ENCODE measurements at places on chromosomes 16 and 17.
A peak's percentile ranks its signal among the peaks of the same experiment; 100 is the strongest.

DNA sequence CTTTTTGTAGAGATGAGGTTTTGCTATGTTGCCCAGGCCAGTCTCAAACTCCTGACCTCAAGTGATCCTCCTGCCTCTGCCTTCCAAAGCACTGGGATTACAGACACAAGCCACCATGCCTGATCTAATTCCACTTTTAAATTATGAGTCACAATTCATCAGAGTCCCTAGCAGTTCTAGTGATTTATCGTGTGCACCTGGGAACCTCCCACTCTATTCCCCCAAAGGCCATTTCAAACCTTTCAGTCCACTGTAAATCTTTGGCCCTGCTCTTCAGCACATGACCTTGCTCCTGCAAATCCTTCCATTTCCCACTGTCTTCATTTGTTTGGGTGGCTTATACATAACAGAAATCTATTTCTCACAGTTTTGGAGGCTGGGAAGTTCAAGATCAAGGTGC lies 73.0 kb downstream of the HS3ST2 start:
- DNase-seq, result no peak

- DNase-seq, result no peak
Measured at GRCh38 chr16:54175552-54176375, 110.8 kb downstream of the IRX3 start.

DNA sequence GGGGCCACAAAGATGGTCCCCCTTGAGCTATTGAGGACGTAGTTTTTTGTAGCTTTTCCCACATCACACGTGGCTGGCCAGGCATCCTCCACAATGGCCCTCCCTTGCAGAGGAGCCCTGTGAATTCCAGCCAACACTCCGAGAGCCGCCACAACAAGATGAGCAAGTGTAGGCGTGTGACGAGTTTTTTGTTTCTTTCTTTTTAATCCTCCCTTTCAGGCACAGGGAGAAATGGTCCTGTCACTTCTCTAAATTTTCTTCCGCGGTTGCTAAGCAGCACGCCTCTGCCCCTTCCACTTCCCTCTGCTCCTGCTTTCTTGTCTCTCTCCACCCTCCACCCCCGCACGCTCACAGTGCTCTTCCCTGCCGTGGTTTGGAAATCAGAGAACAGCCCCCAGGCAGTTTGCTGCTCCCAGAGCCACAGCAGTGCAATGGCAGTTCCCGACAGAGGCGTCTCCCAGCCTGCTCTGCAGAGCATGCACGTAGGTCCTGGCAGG lies 68.0 kb upstream of the MRTFB start:
- DNase-seq, result peak; percentile 14

- no peak for DNase-seq
Measured at GRCh38 chr16:26505496-26505895, 561.2 kb upstream of the C16orf82 start.

DNA sequence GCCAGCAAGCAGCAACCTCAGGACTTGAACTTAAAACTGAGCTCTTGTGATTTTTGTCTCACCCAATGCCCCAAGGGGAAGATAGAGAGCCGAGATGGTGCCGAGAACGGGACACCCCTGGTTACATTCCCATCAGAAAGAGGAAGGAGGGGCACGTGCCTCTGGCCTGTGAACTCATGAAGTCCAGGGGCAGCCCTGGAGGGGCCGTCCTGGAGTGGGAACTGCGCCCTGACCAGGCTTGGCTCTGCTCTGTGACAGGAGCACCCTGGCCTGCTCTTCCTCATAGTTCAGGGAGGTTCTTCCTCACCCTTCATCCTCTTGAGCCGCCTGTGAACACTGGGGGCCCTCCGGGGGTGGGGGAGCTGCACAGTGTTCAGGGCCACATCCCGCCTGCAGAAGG lies 130.3 kb upstream of the FOXF1 start:
- no peak for DNase-seq

DNA sequence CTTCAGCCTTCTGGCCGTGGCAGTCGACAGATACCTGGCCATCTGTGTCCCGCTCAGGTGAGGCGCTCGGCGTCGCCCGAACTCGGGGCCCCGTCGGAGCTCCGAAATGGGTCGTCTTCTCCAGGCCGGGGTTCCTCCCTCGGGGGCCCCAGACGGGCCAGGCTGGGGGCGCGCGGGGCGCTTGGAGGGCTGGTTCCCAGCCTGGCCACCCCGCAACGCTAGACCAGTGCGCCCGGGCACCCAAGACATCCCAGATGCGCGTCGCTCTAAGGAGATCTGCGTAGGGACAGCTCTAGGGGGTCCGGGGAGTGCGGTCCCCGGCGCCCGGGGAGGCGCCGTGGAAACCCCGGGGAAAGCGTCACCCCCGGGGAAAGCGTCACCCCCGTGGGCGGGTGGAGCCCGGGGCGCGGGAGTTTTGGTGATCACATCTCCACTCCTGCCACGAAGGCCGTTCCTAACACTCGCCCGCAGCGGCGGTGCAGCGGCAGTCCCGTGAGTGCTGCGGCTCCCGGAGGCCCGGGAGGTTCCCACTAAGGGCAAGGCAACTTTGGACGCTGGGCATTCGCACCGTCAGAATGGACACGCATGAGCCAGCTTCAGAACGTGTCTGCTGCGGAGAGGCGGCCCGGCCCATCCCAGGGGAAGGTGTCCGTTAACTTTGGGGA lies 729 bp downstream of the ADORA2B start:
- peak; percentile 51 for DNase-seq

DNA sequence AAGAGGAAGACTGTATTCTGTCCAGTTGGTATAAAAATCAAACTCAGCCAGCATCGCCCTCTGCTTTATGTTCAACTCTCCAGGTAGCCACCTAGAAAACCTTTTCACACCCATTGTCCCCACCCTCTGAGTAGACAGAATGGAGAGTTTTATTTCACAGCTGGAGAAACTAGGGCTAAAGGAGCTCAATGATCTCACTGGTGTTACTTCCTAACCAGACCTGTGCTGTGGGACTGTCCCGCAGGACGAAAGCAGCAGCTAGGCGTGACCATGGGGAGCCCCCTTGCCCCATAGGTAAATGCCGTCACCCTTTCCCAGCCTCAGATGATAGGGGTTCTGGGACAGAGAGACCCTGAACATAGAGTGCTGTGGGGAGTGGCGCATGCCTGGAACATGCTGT lies 67.7 kb downstream of the CYLD start:
- DNase-seq, result no peak

GRCh38 chr17:59185997-59186396 lies 23.8 kb upstream of the SMG8 start:
- no peak for DNase-seq

DNA sequence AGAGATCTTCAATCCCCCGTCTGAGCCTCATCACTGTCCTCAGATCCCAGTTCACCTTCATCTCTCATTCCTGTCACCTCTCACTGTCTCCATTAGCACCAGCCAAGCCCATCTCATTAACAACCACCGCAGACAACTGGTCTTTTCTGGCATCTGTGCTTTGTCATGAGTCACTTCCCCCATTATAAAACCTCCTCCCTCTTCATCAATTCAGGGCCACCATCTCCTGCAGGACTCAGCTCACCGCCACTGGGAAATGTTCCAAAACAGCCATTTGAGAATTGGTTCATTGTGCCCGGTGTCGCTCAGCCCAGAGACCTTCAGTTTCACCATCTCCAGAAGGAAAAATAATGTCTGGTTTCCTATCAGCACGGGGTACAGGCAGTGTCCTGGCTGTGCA lies 56.9 kb upstream of the TEKT3 start:
- DNase-seq, result peak; percentile 52

DNA sequence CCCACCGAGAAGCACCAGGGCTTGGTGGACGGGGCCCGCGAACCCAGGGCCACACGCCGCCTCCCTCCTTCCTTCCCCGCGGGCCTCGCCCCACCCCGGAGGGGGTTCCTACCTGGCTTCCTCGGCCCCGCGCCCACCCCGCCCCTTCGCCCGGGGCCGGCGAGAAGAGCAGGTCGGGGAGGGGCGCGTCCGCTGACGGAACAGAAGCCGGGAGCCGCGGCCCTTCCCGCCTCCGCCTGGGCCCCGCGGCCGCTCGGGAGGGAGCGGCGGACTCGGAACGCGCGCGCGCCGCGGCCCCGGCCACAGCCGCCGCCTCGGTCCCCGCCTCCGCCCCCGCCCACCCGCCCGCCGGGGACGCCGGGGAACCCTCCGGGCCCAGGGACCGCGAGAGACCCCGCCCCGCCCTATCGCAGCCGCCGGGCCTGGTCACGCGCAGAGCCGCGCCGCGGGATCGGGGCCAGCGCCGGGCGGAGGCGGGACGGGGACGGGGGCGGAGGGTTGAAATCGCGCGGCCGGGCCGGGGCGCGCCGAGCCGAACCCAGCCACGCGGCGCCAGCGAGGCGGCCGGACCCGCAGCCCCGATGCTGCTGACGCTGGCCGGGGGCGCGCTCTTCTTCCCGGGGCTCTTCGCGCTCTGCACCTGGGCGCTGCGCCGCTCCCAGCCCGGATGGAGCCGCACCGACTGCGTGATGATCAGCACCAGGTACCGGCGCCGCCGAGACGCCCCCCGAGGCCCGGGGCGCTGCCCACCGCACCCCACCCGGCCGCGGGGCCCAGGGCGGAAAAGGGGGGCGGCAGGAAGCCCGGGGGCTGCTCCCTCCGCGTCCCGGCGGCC lies at the start of gene TLCD3A:
Gene TLCD3A (plus strand): TSS at position 530 of the 835 bp plus-strand sequence. CDS start 52 bp downstream, at position 582.
- DNase-seq, result peak; percentile 77

DNA sequence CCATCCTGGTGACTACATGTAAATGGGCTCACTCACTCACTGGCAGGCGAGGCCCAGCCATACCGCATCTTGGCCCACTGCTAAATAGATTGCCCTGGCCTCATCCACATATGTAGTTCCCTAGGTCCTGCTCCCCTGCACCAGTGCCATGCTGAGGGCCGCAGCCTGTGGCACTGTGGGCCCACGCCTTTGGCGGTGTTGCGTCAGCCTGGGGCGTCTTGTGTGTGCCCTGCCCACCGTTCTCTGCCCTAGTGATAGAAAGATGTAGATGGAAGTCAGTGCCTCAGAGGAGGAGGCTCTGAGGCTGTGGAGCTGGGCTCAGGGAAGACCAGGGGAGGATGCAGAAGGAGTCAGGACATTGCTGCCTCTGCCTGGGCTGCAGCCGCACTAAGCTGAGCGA lies 18.9 kb downstream of the C17orf75 start:
- no peak for DNase-seq

DNA sequence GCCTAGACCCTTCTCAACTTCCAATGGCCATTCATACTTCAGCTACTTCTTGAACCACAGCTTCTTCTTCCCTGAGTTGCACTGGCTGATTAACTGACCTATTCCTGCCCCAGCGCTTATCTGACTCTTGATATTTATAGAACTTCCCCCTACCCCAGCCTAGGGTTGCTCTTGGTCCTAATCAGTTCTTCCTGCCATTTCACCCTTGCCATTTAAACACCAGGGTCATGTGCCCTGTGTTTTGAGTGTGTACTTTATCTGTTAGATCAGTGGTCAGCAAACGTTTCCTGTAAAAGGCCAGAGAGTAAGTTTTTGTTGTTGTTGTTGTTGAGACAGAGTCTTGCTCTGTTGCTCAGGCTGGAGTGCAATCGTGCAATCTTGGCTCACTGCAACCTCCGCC lies 82.4 kb upstream of the COX10 start:
- DNase-seq, result peak; percentile 46

DNA sequence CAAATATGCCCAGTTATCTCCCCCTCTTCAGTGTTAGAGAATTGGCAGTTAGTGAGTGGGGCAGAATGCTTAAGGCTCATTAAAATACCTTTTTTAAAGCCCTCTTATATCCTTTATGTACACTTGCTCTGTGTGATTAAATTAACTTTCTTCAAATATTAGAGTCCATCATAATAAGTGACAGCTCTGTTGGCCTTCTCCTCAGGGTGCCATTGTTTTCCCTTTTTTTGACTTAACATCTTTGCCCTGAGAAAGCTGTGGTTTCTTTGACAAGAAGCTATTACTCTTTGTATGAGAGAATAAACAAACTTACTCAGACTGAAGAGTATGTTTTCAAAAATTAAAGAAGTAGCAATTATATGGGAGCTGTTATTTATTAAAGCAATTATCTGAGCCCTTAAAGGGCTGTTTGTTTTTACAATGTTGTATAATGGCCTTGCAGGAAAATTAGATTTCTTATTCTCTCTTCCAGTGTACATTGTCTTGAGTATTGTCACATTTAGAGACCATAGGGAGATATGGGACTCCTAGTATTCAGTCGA lies 13.4 kb downstream of the RBBP6 start:
- DNase-seq, result no peak

GRCh38 chr17:3589784-3590183 lies 19.4 kb downstream of the TRPV1 start:
- DNase-seq, result no peak

- DNase-seq, result no peak
Measured at GRCh38 chr16:49488336-49488735, 114.7 kb downstream of the C16orf78 start.

- no peak for DNase-seq
Measured at GRCh38 chr16:75089486-75090202, 26.9 kb downstream of the LDHD start.

DNA sequence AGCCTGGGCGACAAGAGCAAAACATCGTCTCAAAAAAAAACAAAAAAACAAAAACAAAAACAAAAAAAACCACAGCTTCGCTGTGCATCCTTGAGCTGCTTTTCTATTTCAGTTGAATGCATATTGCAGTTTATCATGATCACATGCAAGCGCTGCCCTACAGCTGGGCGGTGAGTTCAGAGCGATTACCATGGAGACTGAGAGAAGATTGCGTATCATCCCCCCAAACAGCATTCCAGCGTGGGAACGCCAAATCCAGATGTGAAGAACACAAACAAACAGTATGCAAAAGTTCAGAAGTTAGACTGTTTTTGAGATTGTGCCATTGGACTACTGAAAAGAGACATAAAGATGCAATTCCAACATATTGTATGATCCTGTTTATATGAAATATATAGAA lies 15.1 kb upstream of the SLC52A1 start:
- DNase-seq, result no peak

- DNase-seq, result no peak
Measured at GRCh38 chr17:909642-910323, 69.8 kb downstream of the NXN start.

DNA sequence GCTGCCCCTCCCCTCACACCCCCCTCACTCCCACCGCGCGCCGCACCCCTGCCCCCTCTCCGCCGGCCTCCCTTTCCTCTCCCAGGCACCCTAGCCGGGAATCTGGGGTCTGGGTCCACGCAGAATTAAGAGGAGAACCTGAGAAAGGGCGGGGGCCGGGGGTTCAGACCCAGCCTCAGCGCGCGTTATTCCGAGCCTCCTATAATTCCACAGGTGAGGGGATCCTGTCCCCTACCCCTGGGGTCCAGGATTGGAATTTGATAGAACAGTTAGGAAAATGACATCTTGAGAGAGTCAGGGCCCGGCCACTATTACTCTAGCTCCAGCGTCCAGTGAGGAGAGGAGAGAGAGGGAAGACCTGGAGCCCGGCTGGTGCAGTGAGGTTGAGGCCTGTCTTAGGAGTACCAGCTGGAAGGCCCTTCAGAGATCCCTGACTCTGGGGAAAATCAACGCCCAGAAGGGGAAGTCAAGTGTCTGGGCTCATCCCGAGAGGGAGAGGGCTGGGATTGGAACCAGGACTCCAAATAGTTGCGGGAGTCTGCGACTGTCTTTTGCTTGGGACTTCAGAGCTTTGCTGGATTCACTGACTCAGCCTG lies 17.3 kb downstream of the GRB7 start:
- peak; percentile 39 for DNase-seq

GRCh38 chr16:81586417-81586816 lies 141.8 kb downstream of the CMIP start:
- no peak for DNase-seq
